ENCODE measurements at places on chromosomes 12 and 14.
A peak's percentile ranks its signal among the peaks of the same experiment; 100 is the strongest.

DNA sequence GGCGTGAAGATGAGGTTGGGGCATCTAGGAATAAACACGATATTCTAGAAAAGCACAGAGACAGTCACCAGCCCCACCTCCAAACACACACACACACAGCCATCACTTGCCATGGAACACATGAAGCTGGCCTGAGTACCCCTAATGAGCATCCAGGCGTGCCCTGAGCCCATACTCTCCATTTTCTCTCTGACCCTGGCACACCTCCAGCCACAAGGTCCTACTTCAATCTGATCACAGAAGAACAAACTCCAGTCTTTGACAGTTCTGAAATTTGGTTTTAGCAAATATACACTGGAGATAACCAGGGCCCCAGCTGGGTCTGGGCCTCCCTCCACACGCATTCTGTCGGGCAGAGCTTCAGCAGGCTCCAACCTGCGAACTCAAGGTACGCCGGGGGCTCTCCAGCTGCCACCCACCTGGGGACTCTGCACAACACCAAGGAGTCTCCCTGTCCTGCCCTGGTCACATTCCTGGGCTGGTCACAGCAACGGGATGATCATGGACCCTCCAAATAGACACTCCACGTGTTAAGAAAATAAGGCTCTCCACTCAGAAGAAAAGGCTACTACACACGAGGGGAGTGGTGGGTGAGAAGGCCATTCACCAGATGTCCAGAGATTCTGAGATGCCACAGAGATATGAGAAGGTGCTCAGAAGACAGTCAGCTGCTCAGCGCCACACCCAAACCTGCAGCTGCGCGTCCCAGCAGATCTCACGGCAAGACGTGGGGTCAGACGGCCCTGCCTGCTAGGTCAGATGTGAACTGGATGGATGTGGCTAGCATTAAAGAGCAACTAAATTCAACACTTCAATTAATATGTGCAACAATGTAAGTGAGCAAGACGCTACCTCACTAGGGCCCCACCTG is 57.0 kb upstream of the PNMA1 start:
- no peak for DNase-seq

DNA sequence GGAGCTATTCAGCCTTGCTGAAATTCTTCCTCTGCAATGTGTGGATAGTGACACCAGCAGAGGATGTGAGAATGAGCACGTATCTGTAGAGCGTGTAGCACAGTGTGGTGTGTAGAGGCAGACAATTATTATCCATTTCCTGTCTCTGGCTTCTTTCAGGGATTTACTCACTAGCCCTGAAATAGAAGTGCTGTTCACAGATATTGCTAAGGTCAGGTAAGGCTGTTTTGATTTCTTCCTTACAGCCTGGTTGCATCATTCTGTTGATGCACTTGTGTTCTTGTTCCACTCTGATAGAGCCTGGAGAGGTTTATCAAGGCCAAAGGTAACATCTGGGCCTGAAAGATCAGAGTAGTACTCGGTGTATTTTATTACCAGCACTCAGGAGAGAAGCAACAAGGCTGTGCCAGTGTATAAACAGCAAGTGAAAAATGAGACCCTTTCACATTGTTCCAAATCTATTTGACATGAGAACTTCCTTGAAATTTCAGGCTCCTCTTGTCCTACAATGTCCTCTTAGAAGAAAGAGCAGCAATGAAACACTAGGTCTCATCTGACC is 16.7 kb downstream of the ARG2 start:
- DNase-seq, result peak; percentile 67

DNA sequence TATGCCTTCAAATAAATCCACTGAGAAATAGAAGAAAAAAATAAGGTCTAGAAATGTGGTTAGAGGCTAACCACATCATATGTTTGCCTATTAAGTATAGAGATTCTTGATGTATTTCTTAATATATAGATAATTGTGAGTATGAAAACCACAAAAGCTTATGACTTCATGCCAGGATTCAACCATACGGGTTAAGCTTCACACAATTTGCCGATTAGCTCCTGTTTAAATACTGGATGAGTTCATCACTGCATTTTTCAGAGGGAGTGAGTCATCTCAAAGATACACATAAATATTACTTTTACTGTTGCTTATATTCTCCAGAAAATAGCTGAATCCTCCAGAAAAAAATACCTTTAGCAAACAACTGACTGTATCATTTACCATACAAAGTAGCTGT is 79.6 kb downstream of the RPL10L start:
- DNase-seq, result peak; percentile 16

- peak; percentile 92 for DNase-seq
These were observed 74.2 kb upstream of the NAP1L1 start for GRCh38 chr12:76158518-76159321.

GRCh38 chr14:61749867-61750266 is 12.4 kb upstream of the SNAPC1 start:
- DNase-seq, result peak; percentile 50

DNA sequence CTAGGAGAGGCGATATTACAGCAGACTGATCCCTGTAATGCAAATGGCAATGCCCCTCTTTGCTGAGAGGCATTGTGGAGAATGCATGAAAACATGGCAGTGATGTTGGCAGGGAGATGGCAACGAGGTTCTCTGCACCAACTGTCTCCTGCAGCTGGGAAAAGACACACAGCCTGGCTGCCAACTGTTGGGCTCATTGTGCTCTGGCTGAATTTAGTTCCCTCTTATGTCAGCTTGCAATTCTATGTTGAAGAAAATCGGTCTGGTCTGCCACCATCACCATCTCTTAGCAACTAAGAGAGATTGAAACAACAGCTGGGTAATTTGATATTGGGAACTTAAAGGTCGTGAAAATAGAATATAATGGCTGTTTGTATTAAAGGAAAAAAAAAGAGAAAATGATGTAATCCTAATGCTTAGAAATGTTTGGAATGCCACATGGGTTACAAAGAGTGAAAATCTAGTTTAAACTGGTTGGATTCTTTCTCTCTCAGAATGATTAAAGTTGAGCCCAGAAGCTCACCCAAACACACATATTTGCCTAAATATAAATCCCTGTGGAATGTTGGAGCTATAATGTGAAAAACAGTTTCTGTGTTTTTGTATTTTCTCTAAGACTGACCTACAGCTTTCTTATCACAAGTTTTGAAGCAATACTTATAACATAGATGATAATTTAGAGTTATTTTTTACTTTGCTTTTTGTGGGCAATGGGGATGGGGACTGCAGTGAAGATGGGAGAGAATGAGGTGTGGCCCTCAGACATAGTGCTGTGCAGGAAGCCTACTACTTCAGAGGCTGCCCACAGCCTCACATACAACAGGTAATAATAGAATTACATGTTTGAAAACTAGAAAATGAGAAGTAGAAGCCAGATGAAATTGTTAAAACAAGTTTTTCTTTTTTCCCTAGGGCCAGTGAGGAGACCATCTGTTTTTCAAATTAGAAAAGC is 143.7 kb downstream of the AKAP6 start:
- DNase-seq, result peak; percentile 67

DNA sequence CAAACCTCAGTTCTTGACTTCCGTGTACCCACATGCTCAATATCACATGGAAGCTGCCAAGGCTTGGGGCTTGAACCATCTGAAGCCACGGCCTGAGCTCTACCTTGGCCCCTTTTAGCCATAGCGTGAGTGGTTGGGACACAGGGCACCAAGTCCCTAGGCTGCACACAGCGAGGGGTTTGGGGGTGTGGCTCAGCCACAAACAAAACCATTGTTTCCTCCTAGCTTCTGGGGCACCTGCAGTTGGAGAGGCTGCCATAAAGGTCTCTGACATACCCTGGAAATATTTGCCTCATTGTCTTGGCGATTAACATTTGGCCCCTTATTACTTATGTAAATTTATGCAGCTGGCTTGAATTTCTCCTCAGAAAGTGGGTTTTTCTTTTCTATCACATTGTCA is 628.6 kb downstream of the NRXN3 start:
- DNase-seq, result no peak

- DNase-seq, result no peak
These were observed 472.7 kb upstream of the FLRT2 start for GRCh38 chr14:85057221-85057620.

GRCh38 chr12:96635844-96636243 is 146.5 kb downstream of the CFAP54 start:
- DNase-seq, result peak; percentile 17

DNA sequence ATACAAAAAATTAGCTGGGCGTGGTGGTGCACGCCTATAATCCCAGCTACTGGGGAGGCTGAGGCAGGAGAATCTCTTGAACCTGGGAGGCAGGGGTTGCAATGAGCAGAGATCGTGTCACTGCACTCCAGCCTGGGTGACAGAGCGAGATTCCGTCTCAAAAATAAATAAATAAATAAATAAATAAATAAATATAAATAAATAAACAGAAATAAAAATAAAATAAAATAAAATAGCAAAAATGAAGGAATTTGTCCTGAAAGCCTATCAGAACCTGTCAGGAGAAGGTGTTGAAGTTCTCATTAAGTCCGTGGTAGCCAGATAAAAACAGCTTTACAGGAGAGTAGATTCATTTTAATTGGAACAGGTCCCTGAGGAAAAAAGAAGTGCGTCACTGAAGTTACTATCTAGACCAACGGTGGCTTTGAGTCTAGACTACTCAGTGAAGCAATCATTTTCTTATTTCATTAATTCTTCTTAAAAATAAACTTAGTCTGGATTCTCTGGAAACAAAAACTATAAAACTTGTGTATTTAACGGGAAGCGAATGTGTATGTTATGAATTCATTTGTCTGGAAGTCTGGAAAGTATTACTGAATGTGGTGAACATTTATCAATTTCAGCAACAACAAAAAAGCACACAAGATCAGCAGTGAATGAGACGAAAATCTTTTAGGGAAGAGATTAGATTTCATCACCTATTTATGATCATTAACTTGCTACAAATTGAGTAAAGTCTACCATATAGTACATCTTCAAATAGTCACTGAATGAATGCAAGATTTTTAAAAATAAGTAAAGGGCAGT is 248.5 kb upstream of the PDE3A start:
- no peak for DNase-seq

DNA sequence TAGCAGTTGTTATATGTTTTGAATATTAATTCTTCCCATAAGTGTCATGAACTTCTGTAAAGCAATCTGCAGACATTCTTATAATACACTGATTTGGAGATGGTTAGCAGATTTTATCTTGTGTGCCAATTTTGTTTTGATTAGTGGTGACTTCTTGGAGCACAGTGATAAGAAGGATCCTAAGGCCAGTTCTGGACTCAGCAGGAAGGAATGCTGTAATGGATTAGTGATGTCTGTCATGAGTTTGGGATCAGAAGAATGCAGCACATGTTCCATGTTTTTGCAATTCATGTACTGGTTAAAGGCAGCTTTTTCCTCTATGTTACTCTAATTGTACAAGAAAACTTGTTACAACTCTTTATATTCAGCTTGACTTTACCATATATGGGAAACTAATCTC is 91.5 kb downstream of the UNC79 start:
- DNase-seq, result no peak

DNA sequence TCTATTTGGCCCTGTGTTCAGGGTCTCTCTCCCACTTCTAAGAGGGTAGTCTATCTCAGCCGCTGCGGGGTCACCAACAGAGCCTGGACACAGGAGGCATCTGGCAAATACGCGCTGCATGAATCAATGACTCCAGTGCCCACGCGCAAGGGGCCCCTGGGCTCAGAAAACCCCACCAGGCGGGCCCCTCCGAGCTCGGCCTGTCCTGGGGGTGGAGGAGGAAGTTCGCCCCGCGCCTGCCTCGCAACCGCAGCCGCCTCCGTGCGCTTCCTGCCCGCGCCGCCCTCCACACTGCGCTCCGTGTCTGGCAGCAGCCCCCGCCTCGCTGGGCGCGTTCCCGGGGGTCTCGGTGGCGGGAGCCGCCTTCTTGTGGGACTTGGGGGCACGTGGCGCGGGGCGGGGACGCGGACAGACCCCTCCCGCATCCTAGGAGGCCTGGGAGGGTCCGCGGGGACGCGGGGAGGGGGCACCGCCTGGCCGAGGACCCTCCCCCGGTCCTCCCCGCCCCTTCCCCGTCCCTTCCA is 811 bp upstream of the FBRSL1 start:
- no peak for DNase-seq

DNA sequence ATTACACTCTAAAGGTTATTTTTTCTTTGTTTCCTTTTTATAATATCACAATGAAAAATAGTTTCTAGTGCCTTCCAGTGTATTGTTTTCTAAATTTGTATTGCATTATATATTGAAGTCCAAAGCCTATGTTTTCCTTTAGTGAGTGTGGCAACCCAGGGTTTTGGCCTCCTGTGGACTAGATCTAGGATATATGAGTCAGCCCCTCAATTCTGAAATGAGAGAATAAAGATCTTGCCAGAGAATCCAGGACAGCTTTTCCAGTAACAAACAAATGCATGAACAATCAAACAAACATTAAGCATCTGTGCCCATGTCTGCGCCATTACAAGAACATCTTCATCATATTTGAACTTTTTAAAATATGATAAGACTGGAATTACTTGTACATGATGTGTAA is 70.7 kb upstream of the SSTR1 start:
- DNase-seq, result no peak

- DNase-seq, result no peak
These were observed 453.7 kb downstream of the NAV3 start for GRCh38 chr12:78284417-78284816.

DNA sequence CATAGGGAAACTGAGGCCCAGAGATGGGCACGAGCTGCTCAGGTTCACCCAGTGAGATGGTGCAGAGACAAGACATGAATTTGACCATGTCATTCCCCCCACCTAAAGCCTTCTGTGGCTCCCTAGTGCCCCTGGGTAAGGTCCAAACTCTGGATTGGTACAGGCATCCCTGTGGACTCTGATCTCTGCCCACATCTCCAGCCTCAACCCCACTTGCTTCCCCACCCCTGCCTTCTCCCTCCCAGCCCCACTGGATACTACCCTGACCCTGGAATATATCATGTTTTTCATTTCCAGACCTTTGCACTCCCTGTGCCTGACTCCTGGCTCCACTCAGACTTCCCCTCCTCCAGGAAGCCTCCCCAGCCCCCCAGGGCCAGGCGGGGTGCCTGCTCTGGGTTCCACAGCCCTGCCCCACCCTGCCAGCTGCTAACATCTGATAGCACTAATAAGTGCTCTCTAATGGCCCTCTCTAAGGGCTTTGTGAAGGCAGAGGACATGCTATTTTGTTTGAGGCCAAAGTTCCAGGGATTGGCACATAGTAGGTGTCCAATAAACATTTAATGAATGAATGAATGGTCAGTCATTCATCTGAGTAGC is 1.1 kb upstream of the SDSL start:
- DNase-seq, result no peak

Measured in kidney tubule cell (primary cell).